ENCODE measurements at places on chromosomes 2 and 18.
A peak's percentile ranks its signal among the peaks of the same experiment; 100 is the strongest.

DNA sequence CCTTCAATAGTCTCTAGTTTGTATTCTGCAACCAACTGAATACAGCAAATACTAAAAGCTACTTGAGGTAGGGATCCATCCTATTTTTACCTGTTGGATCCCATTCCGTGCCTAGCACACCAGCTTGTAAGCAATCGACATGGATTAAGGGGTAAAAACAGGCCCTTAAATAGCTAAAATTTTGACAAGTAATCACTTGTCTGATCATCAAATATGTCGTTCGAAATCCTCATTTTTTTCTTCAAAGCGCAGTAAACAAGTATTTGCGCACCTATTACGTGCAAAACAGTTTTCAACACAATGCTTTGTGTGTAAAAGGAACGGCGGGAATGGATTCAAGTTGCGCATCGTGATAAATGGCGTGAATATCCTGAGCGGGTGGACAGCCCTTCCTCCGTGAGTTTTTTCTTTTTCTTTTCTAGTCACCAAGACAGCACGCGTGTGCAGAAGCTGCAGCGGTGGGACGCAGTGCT, 1.4 kb upstream of the ACVR2A start:
- DNase-seq: no peak

GRCh38 chr2:190501702-190502407, 32.7 kb downstream of the NEMP2 start:
- no peak for DNase-seq

DNA sequence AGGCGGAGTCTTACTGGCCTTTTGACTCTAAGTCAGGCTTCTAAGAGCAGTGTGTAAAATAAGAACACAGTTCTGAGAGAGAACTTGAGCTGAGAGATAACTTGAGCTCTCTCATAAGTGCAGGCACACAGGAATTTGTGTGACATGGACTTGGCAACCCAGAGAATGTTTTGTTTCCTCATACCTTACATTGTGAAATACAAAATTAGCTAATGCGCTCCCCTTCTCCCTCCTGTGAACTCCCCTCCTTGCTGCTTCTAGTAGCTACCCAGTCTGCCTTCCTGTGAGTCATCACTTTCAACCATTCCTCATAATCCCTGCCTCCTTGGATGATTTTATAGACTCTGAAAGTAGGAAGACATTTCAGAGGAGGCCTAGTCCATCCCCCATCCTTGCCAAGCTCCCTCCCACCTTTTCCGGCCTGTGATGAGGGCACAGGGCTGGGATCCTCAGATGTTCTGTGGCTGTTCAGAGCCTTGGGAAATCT, 22.6 kb downstream of the FER1L5 start:
- DNase-seq: peak; percentile 98

DNA sequence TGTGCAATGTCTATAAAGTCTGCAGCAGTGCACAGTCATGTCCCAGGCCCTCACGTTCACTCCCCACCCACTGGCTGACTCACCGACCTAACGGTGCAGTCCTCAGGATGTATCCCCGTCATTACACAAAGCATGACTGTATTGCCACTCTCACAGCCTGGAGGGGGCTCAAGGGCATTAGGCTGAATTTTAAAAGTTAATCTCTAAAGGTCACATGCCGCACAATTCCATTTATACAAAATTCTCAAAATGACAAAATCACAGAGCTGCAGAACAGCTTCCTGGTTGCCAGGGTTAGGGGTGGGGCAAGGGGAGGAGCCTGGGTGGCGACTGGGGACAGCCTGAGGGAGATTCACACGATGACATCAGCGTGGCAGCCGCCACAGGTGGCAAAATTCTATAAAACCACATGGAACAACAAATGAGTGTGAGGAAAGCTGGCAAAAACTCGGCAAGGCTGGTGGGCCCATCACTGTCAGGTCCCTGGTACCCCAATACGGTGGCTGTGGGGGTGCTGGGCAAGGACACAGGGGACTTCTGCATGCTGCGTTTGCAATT, 97.6 kb downstream of the NDUFA10 start:
- peak; percentile 66 for DNase-seq

DNA sequence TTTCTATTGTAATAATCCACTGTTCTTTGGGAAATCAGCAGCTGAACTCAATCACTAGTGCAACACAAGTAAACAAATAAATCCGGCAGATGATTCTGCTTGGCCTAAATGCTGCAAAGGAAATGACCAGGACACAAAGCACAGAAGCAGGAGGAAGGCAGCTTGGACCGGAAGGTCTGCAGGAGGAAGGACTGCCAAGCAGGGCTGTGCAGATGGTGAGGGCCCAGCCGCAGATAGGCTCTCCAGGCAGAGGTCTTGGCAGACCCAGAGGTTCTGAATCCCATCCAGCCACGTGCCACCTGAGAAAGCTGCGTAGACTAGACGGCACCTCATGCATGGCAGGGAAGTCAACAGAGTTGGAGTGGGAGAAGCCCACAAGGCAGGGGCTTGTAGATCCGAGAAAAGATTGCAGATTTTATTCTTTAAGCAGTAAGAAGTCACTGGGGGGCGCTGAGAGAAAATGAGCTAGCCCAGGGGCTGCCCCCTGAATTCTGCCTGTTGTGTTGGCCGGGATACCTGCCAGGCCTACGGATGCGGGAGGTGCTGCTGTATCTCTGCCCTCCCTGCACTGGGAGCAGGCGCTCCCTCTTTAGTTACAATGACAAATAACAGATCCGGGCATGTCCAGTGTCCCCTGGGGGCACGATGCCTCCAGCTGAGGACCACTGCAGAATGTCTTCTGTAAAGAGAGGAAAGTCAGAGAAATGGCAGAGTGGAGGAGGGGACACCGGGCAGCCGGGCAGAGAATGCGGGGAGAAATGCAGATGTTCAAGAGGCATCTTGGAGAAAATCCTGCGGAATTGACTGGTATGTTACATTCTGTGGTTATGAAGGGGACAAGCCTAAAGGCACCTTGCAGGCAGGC, 153.5 kb downstream of the PXDN start:
- DNase-seq: no peak

- DNase-seq: peak; percentile 87
Observed at GRCh38 chr2:189022492-189022891, 48.3 kb downstream of the COL3A1 start.

DNA sequence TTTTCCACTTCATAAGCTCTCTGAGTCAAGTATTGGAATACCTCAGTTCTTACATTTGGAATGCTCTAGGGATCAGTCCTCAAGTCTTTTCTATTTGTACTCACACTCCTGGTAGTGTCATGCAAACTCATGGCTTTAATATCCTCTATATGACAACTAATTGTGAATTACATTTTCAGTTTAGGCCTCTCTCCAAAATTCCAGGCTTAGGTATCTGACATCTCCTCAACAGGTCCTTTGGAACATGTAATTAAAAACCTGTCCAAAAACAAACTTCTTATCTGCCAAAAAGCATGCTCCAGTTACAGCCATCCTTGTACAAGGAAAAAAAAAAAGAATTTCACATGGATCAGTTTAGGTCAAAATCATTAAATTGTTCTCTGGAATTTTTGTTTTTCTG, 1336.2 kb upstream of the NRXN1 start:
- DNase-seq: no peak
